ENCODE measurements at places on chromosomes 5 and 9.

DNA sequence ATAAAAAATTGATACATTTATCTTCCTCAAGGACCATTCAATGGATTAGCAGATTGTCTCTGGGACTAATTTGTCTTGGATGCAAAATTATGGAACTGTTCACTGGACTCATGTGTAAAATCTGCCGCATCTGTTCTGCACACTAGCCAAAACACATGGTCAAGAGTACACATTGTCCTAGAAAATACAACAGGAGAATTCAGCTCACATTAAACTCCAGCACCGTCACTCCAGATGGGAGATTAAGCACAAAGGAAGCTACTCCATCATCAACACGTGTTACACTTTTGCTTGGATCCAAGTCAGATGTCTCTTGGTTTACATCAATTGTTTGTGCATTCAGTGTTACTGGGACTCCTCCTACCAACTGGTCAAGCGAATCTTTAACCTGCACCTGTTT is 28.8 kb downstream of the C5 start:
- DNase-seq, result no peak

GRCh38 chr5:143275512-143276363 is 127.7 kb downstream of the NR3C1 start:
- no peak for DNase-seq

GRCh38 chr9:119044806-119045205 is 324.4 kb downstream of the BRINP1 start:
- DNase-seq, result no peak

- no peak for DNase-seq
Measured at GRCh38 chr5:170749911-170750431, 33.6 kb upstream of the GABRP start.

GRCh38 chr5:131396015-131396414 is 132.2 kb downstream of the CDC42SE2 start:
- DNase-seq, result no peak

- peak; percentile 93 for DNase-seq
Measured at GRCh38 chr5:10469253-10470050, 27.8 kb downstream of the ROPN1L start.

DNA sequence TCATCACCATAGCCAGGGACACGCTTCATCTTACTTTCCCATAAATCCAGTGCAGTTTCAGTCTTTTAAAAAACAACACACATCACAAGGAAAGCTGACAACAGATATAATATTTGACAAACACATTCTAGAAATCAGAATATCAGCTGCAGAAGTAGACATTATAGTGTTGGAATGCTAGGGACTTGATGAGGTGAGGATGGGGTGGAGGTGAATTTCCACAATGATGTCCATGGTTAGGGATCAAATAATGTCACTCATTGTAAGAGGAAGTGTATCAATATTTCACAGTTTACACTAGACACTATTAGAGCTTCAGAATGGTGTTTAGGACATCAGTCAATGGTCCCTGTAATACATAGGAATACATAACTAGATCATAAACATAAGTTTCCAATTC is 7.0 kb downstream of the FST start:
- DNase-seq, result no peak

DNA sequence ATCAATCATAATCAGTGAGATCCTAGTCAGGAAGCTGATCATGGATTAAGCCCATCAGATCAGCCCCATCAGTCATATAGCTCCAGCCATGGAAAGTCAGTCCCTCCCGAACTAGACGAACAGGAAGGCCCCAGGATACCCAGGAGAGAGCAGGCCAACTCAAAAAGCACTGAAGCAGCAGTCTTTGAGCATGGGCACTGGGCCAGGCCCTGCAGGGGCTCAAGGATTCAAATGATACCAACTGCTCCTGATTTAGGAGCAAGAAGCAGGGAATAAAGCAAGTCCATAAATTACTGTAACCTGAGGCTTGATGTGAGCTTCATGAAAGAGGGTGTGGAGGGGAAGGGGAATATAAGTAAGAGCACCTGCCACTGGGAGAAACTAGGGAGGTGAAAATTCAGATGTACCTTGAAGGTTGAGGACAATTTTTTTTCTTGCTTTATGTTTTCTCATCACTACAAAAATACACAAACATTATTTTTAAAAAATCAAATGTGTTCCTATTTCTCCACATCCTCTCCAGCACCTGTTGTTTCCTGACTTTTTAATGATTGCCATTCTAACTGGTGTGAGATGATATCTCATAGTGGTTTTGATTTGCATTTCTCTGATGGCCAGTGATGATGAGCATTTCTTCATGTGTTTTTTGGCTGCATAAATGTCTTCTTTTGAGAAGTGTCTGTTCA is 115.2 kb downstream of the SIL1 start:
- DNase-seq, result no peak

GRCh38 chr9:112020680-112021596 is 124.3 kb downstream of the UGCG start:
- peak; percentile 86 for DNase-seq

DNA sequence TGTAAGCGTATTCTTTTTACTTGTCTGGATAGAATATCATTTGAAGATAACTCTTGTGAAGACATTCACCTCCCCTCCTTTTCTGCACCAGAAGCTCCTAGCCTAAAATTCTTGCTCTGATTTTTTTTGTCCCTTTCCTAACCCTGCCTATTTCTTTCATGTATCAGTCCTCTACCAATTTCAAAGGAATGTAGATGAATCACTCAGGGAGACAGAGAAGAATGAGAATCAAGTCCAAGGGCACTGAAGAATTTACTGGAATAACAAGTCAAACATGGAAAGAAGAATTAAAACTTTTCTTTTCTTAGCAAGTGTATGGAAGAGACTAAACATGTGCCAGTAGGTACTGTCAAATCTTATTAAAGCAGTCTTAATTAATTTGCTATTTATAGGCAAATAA is 618.7 kb downstream of the DNAH5 start:
- peak; percentile 26 for DNase-seq

GRCh38 chr5:43780586-43780985 is 177.6 kb downstream of the NNT start:
- DNase-seq, result peak; percentile 55

DNA sequence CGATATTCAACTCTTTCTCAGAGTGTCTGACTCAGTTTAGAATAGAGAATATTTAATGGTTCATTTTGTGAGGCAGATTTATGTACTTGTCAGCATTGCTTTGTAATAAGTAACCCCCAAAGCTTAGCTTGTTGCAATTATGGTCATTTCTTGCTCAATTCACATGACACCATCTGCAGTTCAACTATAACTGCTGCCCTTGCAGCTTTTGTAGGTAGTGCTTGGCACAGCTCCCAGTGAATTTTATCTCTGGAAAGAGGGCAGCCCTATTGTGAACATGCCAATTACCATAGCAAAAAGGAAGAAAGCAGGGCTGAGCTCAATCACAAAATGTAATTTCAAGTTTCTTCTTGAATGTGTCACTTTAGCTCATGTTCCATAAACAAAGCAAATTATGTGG is 1587.7 kb upstream of the ACO1 start:
- no peak for DNase-seq

DNA sequence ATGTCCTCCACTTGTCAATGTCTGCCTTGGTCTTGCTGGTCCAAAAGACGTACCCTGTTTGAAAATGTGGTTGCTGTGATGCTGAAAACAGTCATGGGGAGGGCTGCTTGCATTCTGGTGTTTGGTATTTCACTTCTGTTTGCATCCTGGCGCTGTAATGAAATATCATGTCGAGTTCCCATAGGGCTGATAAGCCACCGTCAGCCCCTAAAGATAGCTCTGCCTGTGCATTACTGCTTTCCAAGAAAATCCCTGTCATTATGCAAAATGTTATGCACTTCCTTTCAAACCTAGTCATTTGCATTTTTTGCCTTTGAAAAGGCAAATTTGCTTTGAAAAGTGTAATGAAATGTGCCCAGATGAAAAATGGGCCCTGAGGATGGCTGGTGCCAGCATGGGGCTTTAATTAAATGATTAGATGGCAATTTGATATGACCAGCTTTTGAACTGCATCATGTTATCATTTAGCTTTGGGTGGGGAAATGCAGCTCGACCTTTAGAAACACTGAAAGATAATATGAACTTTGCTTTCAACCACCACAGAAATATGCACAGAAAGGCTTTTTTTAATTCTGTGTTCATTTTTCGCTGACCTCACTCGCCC is 374.4 kb upstream of the SGCD start:
- DNase-seq, result no peak

- DNase-seq, result no peak
Measured at GRCh38 chr5:82862261-82862660, 214.9 kb downstream of the TMEM167A start.

GRCh38 chr9:28059192-28059591 is 485.9 kb upstream of the C9orf72 start:
- DNase-seq, result no peak

- no peak for DNase-seq
Measured at GRCh38 chr5:174404848-174405247, 319.5 kb upstream of the MSX2 start.

DNA sequence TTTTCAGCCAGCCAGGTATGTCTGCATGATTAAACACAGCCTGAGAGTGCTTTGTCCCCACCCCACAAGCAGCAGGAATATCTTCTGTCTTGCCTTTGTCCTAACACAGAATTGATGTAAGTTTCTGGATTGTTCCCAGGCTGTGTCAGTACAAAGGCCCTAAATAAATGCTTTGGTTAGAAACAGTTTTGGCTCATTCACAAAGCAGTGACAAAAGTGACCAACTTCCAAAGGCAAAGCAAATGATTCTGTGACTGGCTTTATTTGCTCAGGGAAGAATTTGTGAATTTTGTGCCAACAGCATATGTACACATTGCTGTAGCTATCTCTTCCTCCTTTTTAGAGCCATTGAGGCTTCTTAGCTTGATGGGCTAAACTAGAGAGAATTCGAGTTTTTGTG is 133.7 kb downstream of the PLPPR1 start:
- no peak for DNase-seq

DNA sequence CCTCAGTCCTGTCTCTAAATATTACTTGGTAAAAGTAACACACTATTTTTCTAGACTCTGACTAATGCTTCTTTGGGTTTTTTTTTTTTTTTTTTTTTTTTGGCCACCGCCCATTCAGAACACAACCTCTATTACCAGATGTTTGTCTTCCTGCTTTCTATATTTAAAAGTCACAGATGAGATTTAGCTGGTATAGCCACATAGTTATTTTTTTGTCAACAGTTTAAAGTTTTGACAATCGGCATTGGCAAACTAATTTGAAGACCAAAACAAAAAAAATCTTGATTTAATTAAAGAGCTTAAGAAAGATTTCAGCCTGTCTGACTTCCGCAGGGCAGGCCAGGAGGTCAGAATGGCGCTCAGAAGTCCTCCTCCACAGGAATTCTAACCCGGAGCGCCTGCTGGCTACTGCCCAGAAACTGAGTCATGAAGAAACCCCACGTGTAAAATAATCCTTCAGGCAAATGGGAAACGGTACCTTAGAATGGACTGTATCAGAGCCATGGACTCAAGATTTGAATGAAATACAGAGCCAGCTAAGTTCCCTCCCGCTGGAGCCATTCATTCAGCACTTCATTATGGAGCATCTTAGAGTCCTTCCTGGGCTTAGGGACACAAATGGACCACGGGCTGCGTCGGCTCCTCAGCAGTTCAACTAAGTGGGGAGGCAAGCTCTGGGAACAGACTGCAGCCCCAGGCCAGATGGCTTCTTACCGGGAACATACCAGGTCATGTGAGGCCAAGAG is 55.6 kb downstream of the PTPDC1 start:
- DNase-seq, result peak; percentile 98

DNA sequence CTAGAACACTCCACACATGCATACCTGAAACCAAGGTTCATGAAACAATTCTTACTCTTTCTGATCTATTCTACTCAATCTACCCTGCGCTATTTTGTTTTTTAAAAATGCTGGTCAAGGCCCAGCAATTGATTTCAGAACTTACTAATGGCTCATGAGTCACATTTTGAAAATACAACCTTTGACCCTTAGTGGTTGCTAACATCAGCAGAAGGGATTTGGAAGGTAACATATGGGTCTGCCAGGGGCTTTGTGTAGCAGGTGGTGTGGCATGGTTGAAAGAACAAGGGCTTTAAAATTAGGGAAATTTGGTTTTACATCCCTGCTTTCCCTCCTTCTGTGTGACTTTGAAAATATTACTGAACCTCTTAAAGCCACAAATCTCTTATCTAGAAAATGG is 101.4 kb downstream of the ATG10 start:
- DNase-seq, result no peak
